ENCODE measurements at places on chromosomes 12 and 14.

DNA sequence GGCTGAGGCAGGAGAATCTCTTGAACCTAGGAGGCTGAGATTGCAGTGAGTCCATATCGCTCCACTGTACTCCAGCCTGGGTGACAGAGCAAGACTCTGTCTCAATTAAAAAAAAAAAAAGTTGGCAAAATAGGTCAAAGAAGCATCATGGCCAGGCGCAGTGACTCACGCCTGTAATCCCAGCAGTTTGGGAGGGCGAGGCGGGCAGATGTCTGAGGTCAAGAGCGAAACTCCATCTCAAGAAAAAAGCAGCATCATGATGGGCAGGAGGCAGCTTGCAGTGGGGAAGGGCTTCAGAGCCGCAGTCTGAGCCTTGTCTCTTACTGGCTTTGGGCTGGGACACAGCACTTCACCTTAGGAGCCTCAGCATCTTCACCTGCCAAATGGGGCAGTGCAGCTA is 21.4 kb downstream of the TEAD4 start:
- DNase-seq = no peak

GRCh38 chr12:102182635-102183034 is 15.0 kb downstream of the PMCH start:
- no peak for DNase-seq

GRCh38 chr14:92625213-92625612 is 111.6 kb downstream of the RIN3 start:
- DNase-seq = no peak

- no peak for DNase-seq
These were observed 44.2 kb downstream of the LGMN start for GRCh38 chr14:92704036-92704804.

- DNase-seq = no peak
These were observed 57.8 kb upstream of the MAX start for GRCh38 chr14:65160091-65160490.

DNA sequence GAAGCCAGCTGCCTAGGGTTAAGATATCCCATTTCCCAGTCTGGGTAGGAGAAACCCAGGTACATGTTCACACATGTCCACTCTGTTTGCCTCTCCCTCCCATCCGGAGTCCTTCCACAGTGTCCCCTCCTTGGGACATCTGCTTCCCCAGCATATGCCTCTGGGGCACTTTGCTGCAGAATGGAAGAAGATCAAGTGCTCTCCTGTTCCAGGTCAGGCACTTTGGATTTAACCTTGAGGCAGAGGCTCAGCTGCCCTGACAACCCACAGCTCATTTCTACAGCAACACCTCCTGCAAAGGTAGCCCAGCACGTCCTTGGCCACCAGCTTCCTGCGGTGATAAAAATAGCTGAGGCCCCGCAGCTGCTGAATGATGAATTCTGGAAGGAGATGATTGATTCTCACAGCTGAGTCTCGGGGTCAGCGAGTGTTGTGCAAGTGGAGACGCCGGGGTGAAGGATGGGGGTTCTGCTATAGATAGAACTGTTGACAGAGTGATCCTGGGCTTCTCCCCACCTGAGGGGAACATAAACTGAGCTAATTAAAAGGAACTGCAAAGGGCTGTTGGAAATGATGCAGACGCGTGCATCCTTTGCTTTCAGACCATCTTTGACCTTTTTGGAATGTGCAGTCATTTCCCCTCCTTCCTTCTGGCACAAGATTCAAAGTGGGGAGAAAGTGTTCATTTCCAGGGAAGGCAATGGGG is 145.0 kb downstream of the SLC38A6 start:
- DNase-seq = no peak

DNA sequence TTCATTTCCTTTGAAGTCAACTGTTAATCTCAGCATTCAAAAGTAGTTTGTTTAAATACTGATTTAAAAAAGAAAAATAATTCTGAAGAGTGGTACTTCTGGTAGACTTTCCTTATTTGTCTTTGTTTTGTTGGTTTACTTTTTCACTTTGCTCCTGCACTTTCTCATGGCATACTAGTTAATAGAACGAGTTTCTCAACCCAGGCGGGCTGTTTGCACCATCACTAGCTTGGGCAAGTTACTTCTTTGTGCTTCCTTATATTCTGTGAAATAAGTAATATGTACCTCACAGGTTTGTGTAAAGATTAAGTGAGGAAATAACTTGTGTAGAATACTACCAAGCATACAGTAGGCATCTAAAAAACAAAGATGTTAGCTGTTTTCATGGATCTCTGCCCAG is 45.5 kb downstream of the SLC38A6 start:
- no peak for DNase-seq

Data from NCI-H1092 treated with DMSO at 0.1 percent for 48 hours (cell line).